CD4-positive, alpha-beta T cell treated with Interleukin-6 at 100 ng/mL for 8 hours (primary cell): ENCODE measurements at places on chromosomes 5 and 9.

DNA sequence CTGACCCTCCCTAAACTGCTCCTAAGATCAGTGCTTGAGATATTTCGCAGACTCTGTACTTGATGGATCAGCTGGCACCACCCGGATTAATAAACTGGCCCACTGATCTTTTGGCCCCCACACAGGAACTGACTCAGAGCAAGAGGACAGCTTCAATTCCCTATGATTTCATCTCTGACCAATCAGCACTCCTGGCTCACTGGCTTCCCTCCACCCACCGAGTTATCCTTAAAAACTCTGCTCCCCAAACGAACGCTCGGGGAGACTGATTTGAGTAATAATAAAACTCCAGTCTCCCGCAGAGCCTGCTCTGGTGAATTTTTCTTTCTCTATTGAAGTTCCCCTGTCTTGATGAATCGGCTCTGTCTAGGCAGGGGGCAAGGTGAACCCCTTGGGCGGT is 36.5 kb upstream of the CD180 start:
- DNase-seq: no peak

DNA sequence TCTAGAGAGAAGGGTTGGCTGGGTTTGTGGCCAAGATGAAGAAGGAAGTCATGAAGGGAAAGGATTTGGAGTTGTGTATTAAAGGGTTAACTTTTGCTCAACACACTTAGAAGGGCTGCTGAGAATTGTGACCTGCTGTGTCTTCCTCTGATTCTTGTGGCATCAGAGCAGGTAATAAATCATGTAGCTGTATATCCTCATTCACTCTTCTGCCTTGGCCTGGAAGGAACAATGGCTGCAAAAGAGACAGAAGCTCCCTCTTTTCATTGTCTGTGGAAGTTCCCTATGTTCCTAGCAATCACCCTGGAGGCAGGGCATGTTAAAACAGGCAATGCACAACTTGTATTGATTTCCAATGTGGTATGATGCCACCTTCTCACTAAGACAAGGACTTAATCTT is 159.1 kb downstream of the LRRC70 start:
- DNase-seq: no peak

- no peak for DNase-seq
Observed at GRCh38 chr5:72885824-72886223, 69.4 kb downstream of the TNPO1 start.

DNA sequence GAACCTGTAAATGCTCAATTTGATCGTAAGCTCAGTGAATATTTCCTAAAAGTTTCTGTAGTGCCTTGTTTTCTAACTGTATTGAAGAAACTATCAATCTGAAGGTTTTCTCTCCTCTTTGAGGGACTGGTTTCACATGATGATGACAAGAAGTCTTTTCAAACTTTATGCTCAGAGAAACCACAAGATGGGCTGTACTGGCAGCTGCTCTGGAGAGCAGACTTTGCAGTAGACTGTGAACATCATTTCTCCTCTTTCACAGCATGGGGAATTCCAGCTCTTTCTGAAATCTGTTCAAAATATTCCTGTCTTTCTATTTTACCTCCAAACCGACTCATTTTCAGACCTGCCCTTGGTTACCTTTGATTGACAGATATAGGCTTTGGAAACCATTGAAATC is 194.4 kb downstream of the IZUMO3 start:
- DNase-seq: no peak

DNA sequence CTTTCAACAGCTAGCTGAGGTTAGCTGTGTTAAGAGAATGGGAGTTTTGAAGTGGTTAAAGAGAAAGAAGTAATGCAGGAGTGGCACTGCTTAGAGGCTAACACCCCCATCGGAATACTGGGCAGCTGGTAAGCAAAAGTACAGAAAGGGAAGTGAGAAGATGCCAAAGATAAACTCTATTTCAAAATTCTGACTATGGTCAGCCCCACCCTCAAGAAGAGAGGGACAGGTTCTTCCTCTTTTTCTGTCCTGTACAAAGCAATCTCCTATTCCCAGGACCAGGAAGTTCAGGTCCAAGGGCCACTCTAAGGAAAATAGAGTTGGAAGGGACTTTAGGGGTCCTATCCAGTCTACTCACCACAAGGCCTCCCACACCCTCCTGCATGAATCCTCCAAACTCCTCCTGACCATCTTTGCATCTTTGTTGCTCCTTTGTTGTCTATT is 45.9 kb upstream of the JAK2 start:
- peak; percentile 4 for DNase-seq

- DNase-seq: no peak
Observed at GRCh38 chr5:765948-766631, 18.4 kb downstream of the ZDHHC11B start.
